ENCODE measurements at places on chromosomes 2 and 18.

DNA sequence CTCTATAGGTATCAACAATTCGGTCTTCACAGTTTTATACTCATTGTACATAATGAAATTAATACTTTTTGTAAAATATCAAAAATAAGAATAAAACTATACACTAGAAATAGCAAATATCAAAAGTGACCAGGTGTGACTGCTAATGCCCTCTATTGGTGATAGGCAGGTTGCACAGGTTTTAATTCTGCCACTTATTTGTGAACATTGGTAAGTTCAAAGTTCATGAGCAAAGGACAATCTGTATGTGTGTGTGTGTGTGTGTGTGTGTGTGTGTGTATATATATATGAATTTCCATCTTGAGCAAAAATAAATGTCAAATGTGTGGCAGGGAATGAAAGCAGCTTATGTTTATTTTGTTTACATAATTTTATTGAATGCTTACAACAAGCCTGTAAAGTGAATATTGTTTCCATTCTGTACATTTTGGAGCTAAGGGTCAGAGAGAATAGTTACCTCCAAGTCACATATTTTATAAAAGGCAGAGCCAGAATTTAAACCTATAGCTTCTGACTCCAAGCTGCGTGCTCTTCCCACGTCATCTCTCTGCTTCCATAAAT, 537.4 kb downstream of the CPS1 start:
- no peak for DNase-seq

GRCh38 chr18:8754995-8755960, 49.9 kb downstream of the MTCL1 start:
- DNase-seq = peak; percentile 68

GRCh38 chr2:181818058-181818680, 73.4 kb upstream of the ITPRID2 start:
- DNase-seq = no peak

DNA sequence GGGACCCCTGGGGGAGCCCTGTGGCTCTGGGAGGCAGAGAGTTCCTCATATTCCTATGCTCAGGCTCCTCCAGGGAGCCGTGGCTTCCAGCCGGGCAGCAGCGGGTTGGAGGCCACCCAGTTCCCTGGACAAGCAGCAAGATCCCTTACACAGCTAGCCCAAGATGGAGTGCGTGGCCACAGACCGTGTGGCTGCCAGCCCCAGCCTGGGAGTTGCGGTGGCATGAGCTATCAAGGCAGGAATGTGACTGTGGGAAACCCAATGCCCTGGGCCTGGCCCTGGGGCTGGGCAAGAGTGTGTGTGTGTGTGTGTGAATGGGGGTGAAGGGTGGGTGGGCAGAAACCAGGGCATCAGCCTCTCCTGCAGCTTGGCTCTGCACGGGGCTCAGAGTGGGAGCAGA, 130.5 kb downstream of the DYSF start:
- DNase-seq = no peak

DNA sequence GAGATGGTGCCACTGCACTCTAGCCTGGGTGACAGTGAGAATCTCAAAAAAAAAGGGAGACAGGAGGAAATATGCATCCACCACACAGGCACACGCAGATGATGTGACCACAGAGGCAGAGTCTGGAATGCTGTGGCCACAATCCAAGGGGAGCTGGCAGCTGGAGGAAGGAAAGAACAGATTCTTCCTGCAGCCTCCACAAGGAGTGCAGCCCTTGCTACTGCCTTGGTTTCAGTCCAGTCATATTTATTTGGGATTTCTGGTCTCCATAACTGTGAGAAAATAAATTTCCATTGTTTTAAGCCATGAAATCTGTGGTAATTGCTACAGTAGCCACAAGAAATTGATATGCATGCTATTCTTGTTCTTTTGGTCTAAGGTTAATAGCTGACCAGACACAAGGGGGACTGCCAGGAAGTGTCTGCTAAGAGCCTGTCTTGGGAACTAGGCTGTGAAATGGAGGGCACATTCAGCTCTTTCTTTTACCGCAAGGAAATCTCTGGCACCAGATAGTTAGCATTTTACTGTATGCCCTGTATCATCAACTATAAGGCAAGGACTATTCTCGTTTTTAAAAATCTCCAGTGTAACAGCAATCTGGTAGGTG, 133.1 kb upstream of the SEC11C start:
- DNase-seq = no peak

- no peak for DNase-seq
Measured at GRCh38 chr2:121564905-121565304, 34.2 kb downstream of the RNU4ATAC start.

DNA sequence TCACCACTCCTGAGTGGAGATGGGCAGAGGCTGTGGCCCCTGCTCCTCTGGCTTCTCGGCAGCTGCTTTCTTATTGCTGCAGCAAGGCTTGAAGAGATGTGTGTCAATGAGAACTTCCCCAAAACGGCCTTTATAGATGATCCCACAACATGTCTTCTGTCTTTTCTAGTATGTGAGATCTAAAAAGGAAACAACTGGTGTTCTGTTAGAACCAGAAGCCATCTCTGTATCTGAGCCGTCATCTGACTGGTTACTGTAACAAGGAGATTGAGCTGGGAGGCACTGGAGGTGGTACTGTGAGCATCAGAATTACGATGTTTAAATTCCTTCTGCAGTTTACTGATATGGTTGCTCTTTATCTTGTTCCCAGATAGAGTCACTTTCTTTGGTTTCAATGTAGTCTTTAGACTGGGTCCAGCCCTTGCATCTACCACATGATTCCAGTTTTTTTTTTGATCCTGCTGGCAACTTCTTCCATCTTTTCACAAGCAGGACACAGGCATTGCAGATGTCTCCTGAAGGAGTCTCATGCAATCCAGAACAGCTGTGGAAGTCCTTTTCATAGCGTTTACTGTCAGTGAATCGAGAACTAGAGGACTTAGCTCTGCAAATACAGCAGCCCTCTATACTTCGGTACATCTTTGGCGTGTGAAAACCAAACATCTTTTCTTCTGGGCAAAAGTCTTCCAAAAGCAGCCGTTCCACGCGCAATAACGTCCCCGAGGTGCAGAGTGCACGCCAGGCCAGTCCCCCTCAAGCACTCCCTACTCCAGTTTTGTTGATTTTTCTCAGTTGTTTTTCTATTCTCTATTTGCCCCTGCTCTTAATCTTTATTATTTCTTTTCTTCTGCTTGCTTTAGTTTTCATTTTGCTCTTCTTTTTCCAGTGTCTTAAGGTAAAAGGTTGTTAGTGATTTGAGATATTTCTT, 29.7 kb downstream of the TAF4B start:
- DNase-seq = no peak

- DNase-seq = no peak
Measured at GRCh38 chr2:60867007-60867406, 14.4 kb upstream of the REL start.

DNA sequence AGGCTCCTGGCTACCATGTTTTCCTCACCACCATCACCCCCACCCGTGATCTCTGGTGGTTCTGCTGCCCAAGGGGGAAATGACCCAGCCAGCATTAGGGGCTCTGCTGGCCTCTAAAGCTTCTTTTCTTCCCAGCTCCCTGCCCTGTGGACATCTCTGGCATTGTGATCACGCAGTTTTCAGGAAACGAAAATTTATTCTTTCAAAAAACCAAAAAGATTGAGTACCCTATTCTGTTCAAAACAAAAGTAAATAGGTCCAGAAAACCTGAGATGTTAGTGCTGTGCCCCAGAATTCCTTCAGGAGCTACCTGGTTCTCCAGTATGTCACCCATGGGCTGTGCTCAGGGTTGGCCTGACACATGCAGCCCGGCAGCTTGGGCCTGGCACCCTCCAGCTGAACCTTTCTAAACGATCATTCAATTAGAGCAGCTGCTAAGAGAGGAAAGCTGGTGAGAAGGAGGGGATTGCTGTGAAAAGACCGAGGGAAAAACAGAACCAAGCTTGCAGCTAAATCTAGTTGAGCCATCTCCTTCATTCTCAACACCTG, 157.5 kb downstream of the MGAT5 start:
- DNase-seq = no peak

DNA sequence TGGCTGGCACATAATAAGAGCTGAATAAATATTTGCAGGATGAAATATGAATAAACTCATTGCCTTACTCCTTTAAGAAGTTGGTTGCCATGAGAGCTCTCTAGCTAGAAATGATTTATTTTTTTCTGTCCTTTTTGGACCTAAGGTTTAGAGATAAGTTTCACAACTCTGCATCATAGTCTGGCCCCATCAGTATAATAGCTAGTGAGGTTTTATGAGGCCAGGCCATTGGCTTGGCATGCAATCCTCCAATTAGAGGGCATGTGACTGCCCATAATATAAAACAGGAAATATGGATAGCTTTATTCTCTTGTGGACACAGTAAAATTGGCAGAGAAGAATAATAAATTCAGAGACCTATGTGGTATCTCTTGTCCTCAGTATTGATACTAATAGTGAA, 26.2 kb upstream of the INSIG2 start:
- DNase-seq = no peak

- no peak for DNase-seq
Measured at GRCh38 chr2:71521436-71521950, 68.1 kb downstream of the DYSF start.

DNA sequence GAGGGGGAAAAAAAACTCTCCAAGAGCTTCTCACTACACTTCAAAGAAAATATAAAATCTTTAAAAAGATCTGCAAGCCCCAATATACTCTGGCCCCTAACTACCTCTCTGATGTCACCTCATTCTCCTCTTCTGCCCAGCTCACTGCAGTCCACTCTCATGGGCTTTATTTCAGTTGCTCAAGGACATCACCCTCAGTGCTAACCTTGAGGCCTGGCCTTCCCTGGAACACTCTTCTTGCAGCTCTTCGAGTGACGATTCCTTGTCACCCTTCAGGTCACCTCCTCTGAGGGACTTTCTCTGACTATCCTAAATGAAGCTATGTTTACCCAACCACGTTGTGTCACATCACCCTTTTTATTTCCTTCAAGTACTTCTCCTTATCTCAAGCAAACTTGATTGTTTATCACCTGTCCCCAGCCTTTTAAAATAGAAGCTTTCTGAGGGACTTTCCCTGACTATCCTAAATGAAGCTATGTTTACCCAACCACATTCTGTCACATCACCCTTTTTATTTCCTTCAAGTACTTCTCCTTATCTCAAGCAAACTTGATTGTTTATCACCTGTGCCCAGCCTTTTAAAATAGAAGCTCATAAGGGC, 10.4 kb downstream of the RTTN start:
- DNase-seq = no peak

DNA sequence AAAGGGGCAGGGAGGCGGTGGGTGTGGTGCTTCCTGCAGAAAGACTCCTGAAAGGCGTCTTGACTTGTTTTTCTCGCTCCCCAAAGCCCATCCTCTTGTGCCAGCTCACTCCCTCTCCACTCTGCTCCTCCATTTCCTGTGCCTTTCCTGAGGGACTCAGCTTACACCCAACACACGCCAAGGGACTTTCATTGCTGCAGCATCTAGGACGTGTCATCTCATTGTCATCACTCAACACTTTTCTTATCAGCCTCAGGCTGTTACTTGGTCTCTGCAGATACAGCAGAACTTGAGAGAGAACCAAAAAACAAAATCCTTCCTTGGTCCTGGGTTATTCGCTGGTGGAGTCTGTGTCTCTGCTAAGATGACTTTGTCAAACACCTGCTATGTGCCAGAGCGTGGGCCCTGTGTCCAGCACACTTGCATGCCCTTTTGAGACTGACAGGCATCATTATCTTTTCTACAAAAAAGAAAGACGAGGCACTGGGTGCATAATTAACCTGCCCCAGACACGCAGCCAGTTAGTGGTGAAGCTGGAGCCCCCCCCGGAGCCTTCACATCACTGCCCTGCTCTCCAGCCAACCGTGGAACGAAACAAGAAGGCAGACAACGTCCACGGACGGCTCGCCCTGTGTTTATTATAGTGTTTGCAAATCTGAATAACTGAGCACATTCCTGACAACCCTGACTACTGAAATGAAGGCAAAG, 261.7 kb upstream of the HDAC4 start:
- DNase-seq = no peak

GRCh38 chr2:175030380-175031271, 25.4 kb upstream of the CHN1 start:
- DNase-seq = no peak

DNA sequence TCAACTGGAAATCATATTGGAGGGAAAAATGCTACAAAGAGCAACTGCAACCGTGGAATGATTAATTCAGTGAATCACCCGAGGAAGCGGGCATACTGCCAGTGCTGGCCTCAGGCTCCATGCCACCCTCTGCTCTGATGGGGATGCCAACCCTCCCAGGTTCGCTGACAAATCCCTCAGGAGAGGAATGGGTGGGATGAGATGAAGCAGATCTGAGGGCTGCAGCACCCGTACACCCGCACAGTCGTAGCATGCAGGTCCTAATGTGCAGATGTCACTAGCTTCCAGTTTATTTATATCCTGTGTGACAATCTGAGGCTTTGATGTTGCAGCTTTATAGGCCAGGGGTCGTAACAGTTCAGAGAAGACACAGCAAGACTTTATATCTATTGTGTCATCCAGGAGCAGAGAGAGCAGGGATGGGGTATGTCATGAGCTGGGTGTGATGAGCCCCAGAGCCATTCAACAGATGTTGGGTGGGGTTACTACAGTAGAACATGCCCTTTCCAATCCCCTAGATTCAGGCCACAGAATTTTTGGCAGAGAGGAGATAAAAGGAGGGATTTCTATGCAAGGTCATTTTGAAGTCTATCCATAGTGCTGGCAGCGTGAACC, 44.6 kb downstream of the DPP4 start:
- no peak for DNase-seq

DNA sequence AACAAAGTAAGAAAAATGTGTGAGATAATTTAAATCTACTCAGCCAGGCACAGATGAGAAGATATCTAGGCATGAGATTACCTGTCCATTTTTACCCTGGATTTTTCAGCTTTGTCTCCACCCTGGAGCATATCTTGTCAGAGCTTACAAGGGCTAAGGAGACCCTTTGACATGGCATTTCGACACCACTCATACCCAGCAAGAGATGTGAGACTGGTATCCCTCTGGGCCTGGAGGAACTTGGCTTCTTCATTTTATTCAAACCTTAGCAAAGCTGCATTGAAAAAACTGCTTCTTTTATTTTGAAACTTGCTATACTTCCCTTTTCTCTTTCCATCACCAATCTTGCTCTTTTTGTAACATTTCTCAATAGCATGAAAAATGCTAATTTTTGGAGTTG, 194.9 kb upstream of the HNMT start:
- no peak for DNase-seq

GRCh38 chr2:45396671-45397070, 214.4 kb downstream of the SRBD1 start:
- DNase-seq = no peak

- peak; percentile 35 for DNase-seq
Measured at GRCh38 chr2:178397002-178397605, 53.9 kb downstream of the PRKRA start.

GRCh38 chr2:218265626-218266025, 4.3 kb downstream of the AAMP start:
- no peak for DNase-seq
